ENCODE measurements at places on chromosomes 6 and 20.

DNA sequence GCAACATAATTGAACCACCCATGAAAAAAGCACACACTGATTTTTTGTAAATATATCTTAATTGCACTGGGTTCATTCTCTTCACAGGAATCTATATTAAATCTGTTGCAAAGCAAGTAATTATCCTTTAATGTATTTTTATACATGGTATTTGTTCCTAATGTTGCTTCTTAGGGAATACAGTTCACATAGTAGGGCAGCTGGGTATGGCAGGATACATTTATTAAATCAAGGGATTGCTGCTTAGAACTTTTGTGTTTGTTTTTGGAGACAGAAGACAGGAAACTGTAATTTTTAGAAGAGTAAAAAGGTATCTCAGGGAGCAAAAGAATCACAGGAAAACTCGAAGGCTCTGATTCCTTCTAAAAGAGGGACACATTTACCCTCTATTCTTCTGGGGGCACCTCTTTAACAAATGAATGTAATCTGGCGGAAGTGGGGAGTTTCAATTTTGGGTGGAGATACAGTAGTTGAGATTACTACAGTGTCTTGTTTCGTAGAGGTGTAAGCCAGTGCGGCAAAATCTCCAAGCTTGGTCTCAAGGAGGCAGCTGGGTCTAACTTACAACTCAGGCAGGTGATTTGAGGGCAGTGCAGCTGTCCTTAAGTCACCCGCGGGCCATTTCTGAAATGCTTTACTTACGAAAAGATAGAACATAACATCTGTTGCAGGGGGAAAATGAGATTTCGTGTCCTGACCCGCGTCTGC lies 812 bp upstream of the SMIM13 start:
- DNase-seq: no peak

- DNase-seq: no peak
Measured at GRCh38 chr20:44405257-44405656, 49.8 kb downstream of the HNF4A start.

- DNase-seq: peak; percentile 18
Measured at GRCh38 chr6:46935687-46936086, 13.9 kb upstream of the ADGRF5 start.

- DNase-seq: no peak
Measured at GRCh38 chr6:184161-184700, 108.1 kb upstream of the DUSP22 start.

- DNase-seq: peak; percentile 26
Measured at GRCh38 chr6:157173776-157174175, 149.5 kb downstream of the TMEM242 start.

DNA sequence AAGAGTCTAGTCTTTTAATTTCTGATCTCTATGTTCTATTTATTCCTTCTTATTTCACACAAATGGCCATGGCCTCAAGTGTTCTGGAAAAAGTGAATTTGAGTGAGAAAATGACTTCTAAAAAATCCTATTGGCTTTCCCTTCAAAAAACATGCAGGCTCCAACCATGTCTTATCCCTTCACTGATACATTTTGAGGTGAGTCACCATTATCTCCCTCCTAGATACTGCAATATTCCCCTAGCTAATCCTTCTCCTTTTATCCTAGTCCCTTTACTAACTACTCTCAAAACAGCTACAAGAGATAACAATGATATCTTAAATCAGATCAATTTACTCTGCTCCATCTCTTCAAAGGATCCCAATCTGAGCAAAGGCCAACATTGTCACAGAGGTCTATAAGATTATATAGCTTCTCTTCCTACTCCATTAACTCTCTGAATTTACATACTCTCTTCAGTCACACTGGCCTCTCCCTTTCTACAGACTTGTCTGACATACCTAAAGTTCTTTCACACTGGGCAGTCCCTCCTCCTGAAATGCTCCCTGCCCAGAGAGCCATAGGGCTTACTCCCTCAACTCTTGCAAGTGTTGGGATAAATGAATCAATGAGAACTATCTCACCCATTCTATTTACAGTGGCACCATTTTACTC lies 129.2 kb downstream of the TENT5A start:
- no peak for DNase-seq

DNA sequence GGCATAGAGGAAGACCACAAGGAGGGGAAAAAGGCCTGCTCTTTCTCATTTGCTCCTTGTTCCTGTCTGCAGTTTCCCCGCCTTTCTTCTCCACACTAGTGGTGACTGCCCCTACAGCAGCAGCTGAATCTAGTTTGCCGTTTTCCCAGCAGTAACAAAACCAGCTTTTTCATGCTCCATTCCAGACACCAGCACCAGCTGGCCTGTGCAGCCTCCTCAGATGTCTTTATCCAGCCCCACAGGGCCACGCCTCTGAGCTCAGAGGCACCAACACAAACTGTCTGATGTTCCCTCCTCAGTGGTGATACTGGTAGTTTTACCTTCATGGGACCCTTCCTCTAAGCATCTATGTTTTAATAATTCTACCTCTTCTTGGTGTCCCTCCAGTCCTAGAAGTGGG lies 70.4 kb upstream of the SLC24A3 start:
- DNase-seq: peak; percentile 7

GRCh38 chr20:47809161-47809960 lies 24.1 kb upstream of the SULF2 start:
- peak; percentile 6 for DNase-seq

GRCh38 chr20:61119273-61119672 lies 132.8 kb upstream of the CDH4 start:
- no peak for DNase-seq

GRCh38 chr6:131136021-131136786 lies 937 bp downstream of the AKAP7 start:
- DNase-seq: peak; percentile 50

DNA sequence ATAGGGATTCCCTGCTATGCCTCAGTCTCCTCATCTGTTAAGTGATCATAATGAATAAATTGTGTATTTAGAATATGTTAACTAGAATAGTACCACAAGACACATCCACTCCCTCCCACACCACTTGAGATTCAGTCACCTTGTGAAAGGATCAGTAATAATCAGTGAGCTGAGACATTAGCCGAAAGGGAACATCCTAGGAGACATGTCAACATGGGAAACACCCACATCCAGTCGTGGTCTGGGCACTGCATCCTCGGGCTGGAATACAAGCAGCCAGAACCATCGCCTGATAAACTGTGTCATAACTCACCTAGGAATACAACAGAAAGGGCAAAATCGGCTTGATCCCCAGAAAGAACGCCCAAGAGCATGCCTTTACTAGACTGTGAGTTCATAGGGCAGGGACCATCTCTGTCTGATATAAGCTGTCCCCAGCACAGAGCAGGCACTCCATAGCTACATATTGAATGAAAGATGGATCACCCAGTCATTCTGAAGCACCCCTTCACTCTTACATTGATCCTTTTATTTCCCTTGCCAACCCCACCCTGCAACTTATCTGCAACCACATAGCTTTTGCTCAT lies 23.9 kb downstream of the RIPOR2 start:
- DNase-seq: no peak

DNA sequence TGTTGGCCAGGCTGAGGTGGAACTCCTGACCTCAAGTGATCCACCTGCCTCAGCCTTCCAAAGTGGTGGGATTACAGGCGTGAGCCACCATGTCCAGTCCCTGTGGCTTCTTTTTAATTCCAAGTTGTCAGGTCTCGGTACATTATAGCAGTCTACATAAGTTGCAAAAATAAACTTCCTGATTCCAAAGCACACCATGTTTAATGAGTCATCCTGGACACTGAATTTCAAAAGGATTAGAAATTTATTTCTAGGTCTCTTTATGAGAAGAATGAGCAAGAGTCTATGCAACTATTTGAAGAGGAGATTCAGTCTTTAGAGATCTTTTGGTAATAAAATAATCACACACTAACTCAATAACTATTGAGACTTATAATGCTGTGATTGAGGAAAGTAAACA lies 63.9 kb upstream of the MCHR2 start:
- no peak for DNase-seq

- DNase-seq: no peak
Measured at GRCh38 chr20:22652681-22653588, 68.6 kb upstream of the FOXA2 start.

DNA sequence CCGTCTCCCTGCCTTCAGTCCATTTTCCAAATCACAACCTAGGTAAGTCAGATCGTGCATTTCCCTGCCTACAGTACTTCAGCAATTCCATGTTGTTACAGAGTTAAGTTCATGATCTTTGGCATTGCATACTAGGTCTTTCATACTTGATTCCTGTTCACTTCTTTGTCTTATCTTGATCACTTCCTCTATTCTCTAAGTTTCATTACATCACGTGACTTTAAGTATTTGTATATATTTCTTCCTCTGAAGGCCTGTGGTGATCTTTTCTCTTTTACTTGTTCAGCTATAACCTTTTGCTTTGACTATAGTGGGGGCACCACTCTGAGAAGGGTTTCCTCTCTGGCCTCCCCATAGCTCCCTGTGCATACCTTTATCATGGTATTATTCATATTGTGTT lies 100.2 kb downstream of the TRMT11 start:
- no peak for DNase-seq

DNA sequence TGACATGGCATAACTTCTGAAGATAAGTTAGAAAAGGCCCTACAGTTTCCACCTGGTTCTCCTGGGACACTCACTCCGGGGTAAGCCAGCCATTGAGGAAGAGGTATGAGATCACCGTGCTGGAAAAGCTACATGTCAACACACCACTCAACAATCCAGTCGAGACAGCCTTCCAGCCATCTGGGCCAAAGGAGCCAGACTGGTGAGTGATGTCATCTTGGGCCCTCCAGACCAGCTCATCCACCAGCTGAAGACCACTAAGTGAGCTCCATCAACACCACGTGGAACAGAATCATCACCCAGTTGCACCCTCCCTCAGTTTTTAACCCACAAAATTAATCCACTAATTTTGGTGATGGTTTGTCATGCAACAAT lies 32.3 kb upstream of the RSPO4 start:
- DNase-seq: no peak

DNA sequence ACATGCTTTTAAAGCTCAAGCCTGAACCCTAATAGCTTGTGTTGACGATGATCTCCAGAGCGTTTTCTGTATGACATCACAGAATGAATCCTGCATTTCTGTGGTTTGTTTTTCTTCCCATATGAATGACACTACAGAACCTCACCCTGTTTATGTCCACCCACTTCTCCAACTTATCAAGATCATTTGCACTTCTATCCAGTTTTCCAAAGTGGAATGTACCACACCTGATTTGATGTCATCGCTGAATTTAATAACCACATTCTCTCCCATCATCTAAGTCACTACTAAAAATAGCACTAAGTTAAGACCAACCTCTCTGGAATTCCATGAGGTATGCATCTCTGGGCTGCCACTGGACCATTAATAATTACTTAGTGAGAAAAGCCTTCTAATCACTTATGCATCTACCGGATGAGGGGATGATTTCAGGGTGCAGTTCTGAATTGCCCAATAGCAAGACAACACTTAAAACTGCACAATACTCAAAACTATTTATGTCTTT lies 33.3 kb upstream of the CITED2 start:
- DNase-seq: no peak

DNA sequence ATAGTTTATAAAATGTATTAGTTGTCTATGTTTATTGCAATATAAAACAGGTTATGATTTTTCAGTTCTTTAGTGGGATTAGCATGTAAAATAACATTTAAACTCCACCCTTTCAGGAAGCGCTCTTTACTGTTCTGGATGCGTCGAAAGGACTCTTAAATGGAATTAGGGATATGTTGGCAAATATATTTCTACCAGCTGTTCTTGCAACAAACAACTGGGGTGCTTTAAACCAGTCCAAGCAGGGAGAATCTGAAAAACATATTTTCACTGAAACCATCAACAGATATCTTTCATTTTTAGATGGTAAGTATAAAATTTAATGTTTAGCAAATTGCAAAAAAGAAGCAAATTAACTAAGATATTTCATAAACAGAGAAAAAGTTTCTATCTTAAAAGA lies 21.8 kb downstream of the DNAH8 start:
- DNase-seq: no peak
